OCI-LY7 (cell line): ENCODE measurements at places on chromosomes 11 and 22. TPM values are rescaled to one million over a fixed set of nuclear protein-coding genes. Genes with fewer than 3 reads are reported as not detected.
A peak's percentile ranks its signal among the peaks of the same experiment; 100 is the strongest.

Gene DMC1
- total RNA-seq = 40.6 and 60.8 TPM in 2 replicates

Gene CCDC82
- total RNA-seq = 43.6 and 47.5 TPM in 2 replicates

Gene IGSF9B
- 2.8 and 3.4 TPM in 2 replicates for total RNA-seq

Gene ART5
- total RNA-seq = not detected in 2 replicates

Gene DCHS1
- 0.53 and 0.67 TPM in 2 replicates for total RNA-seq

Gene THY1
- total RNA-seq = not detected in 2 replicates

Gene CD3G
- total RNA-seq = not detected in 2 replicates

Gene SSTR3
- total RNA-seq = 0.30 TPM in 2 replicates

Gene WBP2NL
- 0.94 and 1.1 TPM in 2 replicates for total RNA-seq

Gene JOSD1
- 54.7 and 56.3 TPM in 2 replicates for total RNA-seq

Gene PITPNB
- total RNA-seq = 91.9 and 97.4 TPM in 2 replicates

Gene GGTLC2
- not detected in 2 replicates for total RNA-seq

Gene UBQLN3
- total RNA-seq = not detected in 2 replicates

- DNase-seq = no peak
Measured at GRCh38 chr11:396511-396947, 2.5 kb downstream of the PKP3 start.

- no peak for DNase-seq
Measured at GRCh38 chr11:116613206-116613875, 159.4 kb downstream of the BUD13 start.

GRCh38 chr22:25701056-25701780 is 40.8 kb upstream of the MYO18B start:
- DNase-seq = no peak

- no peak for DNase-seq
Measured at GRCh38 chr11:118151431-118151830, 1.2 kb downstream of the SCN4B start.

GRCh38 chr22:27804470-27805297 is 3.1 kb upstream of the MN1 start:
- DNase-seq = peak; percentile 64

DNA sequence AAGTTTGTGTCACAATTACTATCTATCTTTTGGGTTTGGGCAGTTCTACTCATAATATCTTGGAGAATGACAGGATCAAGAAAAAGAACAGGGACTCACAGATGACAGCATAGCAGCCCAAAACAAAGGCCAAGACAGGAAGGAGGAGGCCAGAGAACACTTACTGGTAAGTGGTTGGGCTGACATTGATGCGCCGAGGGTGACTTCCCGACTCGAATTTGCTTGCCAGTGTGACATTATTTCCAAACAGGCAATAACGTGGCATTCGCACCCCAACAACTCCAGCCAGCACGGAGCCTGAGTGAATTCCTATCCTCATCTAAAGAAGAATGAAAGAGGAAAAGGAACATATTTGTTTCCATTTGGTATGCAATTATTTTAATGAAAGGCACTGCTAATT is 309.9 kb downstream of the GUCY1A2 start:
- DNase-seq = no peak

DNA sequence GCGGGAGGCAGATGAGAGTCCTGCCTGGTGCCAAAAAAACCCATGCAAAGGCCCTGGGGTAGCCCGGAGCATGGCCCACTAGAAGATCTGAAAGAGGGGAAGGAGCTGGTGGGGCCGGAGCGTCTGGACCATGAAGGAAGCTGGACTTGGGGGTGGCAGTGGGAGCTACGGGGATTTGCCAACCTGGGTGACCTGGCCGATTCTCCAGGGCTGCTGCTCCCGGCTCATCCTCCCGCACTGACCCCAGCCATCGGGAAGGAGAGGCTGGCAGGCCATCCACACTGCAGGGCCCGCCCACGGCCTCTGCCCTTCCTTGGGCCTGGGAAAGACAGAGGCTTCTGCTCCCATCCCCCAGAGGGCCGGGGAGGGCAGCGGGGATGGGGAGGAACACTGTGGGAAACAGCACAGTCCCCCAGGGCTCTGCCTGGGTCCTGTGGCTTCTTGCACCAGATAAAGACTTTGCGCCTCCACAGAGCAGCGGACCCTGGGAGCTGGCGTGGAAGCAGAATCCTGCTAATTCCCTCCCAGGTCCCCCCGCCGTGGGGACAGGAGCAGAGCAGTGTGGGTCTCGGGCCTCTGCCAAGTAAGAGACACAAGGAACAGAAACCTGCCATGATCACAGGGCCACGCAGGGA is 87.1 kb upstream of the LINC01488 start:
- no peak for DNase-seq

DNA sequence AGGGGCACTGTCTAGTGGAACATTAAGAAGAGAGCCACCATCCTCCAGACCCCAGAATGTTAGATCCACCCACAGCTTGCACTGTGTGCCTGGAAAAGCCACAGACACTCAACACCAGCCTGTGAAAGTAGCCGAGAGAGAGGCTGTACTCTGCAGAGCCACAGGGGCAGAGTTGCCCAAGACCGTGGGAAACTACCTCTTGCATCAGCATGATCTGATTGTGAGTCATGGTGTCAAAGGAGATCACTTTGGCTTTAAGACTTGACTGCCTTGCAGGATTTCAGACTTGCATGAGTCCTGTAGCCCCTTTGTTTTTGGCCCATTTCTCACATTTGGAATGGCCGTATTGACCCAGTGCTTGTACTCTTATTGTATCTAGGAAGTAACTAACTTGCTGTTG is 115.9 kb upstream of the CCDC179 start:
- no peak for DNase-seq

GRCh38 chr22:41799486-41800347 is 762 bp upstream of the CCDC134 start:
- peak; percentile 30 for DNase-seq

- no peak for DNase-seq
Measured at GRCh38 chr22:39405346-39406085, 5.9 kb downstream of the TAB1 start.

DNA sequence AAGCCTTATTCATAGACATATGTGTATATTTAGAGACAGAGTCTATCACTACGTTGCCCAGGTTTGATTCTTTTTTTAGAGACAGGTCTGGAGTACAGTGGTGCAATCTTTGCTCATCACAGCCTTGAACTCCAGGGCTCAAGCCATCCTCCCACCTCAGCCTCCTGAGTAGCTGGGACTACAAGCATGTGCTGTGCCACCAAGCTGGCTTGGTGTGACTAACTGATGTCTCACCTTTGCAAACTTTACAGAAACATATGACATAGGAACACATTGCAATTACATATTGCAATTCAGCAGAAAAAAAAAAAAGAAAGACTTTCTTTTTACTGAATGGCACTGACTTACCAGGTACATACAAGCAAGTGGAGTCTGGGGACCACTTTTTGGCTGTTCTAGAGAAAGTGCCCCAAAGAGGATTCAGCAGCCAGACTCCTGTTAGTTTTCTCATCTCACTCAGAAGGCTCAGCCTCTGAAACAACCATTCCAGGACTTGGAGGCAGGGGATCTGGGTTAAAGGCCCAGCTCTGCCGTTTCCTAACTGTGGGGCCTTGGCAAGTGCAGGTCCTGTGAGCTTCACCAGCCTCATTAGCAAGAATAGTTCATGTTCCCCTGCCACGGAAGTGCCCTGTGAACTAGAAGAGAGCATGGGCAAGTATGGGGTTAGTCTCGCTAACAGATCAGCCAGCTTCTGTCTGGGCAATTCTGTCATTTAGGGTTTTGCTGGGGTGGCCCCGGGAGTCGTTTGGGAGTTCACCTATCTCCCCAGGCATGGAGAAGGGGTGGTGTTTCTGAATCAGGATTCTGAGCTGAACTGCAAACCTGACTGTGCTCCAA is 11.3 kb upstream of the NFAM1 start:
- DNase-seq = peak; percentile 54

- DNase-seq = no peak
Measured at GRCh38 chr11:20274031-20274430, 89.5 kb upstream of the HTATIP2 start.

DNA sequence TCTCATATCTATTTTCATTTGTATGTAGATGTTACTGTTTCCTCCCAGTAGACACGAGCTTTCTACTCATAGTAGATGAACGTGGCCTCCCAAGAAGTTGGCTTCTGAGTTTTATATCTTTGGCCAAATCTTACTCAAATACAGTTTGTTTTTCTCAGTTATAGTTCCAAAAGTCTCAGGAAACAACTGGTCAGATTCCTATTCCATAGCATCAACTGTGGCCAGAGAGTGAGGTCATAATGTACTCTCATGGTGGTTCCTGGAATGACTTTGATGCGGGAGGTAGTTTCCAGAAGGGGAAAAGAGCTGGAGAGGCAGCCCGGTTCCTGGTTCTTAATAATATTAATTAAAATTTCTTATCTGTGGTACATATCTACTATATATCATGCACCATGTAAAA is 77.3 kb downstream of the SLC17A6 start:
- no peak for DNase-seq

- no peak for DNase-seq
Measured at GRCh38 chr11:60170566-60170965, 12.3 kb downstream of the MS4A6A start.

GRCh38 chr11:119166368-119167076 is 2.0 kb upstream of the NLRX1 start:
- DNase-seq = no peak

DNA sequence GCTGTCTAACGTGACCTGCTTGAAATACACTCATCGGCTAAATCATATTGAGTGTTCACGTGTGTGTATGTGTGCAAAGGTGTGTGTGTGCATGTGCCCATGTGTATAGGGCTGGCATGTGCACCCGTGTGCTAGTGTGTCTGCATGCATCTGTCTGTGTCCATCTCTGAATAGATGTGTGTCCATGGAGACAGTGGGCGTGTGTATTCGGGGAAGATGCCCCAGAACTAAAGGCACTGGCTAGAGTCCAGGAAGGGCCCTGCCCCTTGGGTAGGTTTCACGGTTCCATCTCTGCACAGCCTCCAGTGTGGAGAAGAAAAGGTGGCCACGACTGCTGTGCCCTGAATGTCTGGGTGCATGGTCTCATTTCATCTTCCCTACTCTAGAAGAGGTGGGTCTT is 220.3 kb downstream of the MN1 start:
- DNase-seq = no peak

- no peak for DNase-seq
Measured at GRCh38 chr11:62930666-62931065, 9.5 kb upstream of the CHRM1 start.

GRCh38 chr11:86292912-86293616 is 9.0 kb upstream of the HIKESHI start:
- no peak for DNase-seq

DNA sequence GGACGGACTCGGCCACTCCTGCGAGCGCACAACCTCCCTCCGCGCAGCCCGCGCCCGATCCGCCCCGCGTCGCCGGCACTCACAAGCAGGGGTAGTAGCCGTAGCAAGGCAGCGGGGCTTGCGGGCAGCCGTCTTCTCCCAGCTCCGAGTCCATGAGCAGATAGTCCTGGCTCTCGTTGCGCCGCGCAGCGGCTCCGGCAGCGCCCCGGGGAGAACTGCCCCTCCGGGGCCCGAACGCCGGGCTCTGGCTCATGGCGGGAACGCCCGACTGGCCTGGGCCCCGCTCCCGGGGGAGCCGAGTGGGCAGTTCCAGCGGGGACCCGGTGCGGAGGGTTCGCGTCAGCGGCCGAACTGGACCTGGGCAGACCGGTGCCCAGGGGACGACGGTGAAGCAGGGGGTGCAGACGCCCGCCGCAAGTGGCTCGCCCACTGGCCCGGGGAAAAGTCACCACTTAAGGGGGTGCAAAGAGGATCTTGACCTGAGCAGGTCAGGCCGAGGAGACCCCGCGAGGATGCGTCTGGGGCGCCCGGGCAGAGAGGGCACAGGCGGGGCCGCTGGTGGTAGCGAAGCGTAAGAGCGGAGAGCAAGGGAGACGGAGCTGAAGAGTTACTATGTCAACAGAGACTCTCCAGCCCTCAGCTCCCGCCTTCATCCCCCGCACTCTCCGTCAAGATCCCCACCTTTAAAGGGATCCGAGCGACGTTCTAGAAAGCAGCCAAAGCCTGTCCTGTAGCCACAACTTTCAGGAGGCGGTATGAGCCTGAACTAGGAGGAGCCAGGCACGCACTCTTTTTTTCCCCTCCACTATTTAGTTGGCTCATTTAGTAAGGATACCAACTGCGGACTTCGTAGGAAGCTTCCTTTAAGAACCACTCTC is at the start of gene TRPC6:
Gene TRPC6 (minus strand): TSS at position 757 of the 878 bp plus-strand sequence. CDS start 504 bp downstream, at position 253.
- no peak for DNase-seq

DNA sequence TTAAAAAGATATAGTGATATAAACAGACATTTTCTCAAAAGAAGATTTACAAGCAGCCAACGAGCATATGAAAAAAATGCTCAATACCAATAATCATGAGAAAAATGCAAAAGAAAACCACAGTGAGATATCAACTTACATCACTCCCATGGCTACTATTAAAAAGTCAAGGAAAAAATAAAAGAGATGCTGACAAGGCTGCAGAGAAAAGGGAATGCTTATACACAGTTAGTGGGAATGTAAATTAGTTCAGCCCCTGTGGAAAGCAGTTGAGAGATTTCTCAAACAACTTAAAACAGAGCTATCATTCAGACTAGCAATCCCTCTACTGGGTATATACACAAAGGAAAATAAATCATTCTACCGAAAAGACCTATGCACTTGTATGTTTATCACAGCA is 97.1 kb upstream of the CARD18 start:
- no peak for DNase-seq

DNA sequence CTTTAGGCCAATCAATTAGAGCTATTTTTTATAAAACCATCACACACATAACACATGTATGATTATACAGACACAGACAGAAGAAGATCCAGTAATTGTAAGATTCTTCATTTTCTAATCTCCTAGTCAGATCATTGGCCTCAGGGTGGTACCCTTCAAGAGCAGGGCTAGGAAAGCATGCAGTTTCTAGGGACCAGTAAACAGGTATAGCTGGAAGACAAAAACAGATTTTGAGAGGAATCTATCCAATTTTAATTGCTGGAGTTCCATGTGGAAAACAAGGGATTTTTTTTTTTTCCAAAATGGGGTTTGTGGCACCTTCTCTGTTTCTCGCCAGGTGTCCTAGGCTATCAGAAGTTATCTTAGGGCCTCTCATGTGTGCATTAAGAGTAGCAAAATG is 29.6 kb downstream of the METTL15 start:
- no peak for DNase-seq

DNA sequence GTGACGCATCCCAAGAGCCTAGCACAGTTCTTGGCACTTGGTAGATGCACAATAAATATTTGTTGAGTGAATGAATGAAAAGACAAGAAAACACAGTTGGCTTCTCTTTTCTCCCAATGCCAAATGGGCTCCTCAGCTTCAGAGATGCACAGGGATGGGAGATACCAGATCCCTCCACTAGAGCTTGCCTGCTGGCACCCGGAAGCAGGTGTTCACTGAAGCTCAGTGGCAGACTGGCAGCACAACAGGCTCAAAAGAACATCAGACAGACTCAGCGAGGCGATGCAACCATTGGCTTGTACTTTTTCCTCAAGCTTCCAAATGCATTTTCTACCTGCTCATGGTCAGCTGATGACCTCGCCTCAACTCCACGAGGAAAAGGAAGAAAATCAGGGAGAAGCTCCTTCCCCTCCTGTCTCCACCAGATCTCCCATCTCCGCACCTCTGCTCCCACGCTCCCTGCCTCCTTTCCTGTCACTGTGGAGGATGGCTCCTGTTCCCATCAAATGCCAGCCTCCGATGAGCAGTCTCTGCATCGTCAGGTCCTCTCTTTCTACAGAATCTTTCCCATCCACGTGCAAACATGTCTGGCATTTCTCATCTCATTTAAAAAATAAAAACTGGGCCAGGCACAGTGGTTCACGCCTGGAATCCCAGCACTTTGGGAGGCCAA is 5.8 kb downstream of the RAPSN start:
- DNase-seq = peak; percentile 86

GRCh38 chr11:73946798-73947458 is 3.9 kb upstream of the DNAJB13 start:
- DNase-seq = no peak
